ENCODE measurements at places on chromosomes 4 and X. TPM values are rescaled to one million over a fixed set of nuclear protein-coding genes. Genes with fewer than 3 reads are reported as not detected.

The RNF150 gene
- total RNA-seq: 56.5 TPM

The PASD1 gene
- not detected for total RNA-seq

The RHOH gene
- total RNA-seq: not detected

The SUV39H1 gene
- 4.5 TPM for total RNA-seq

The ATG4A gene
- 14.2 TPM for total RNA-seq

The TBC1D1 gene
- total RNA-seq: 46.9 TPM

The FNIP2 gene
- 17.3 TPM for total RNA-seq

The CENPVL1 gene
- total RNA-seq: not detected

The PTCHD1 gene
- 0.05 TPM for total RNA-seq

The PRRG3 gene
- total RNA-seq: not detected

The LNX1 gene
- 0.44 TPM for total RNA-seq

The CPXCR1 gene
- not detected for total RNA-seq

The IQSEC2 gene
- total RNA-seq: 8.8 TPM

The MAGEB10 gene
- not detected for total RNA-seq

The ADGRG4 gene
- 0.16 TPM for total RNA-seq

The ARL9 gene
- 1.4 TPM for total RNA-seq

The MAGEA4 gene
- total RNA-seq: not detected

The PGAM4 gene
- not detected for total RNA-seq

The FGF2 gene
- total RNA-seq: 29.2 TPM

The SSX4B gene
- total RNA-seq: not detected

The DAPP1 gene
- not detected for total RNA-seq

The S100P gene
- total RNA-seq: not detected

The UGT2B15 gene
- total RNA-seq: not detected

The GLRA2 gene
- not detected for total RNA-seq

The FRAS1 gene
- 0.89 TPM for total RNA-seq

The GLRA3 gene
- not detected for total RNA-seq

The TSPAN6 gene
- 50.8 TPM for total RNA-seq

The CXorf65 gene
- total RNA-seq: not detected

The PPEF1 gene
- total RNA-seq: 0.18 TPM

The NEUROG2 gene
- not detected for total RNA-seq

The TMEM271 gene
- total RNA-seq: not detected

The NAAA gene
- 15.0 TPM for total RNA-seq

The NEXMIF gene
- total RNA-seq: not detected

The PNMA3 gene
- not detected for total RNA-seq

The MAGEA8 gene
- not detected for total RNA-seq

The PLK4 gene
- total RNA-seq: 5.7 TPM

The MAGIX gene
- total RNA-seq: 1.2 TPM

The MYOZ2 gene
- not detected for total RNA-seq

The SAGE1 gene
- not detected for total RNA-seq

The EMD gene
- total RNA-seq: 68.9 TPM

The STOX2 gene
- 0.19 TPM for total RNA-seq

The ITIH6 gene
- total RNA-seq: not detected

The RAB33A gene
- 3.6 TPM for total RNA-seq

The FHDC1 gene
- total RNA-seq: 22.3 TPM

The SLITRK4 gene
- 0.11 TPM for total RNA-seq

The USP17L19 gene
- total RNA-seq: not detected

The UGT2B28 gene
- total RNA-seq: not detected

The TMSB15A gene
- 6.6 TPM for total RNA-seq

The MTTP gene
- total RNA-seq: not detected

The FGFBP2 gene
- not detected for total RNA-seq

The FOXO4 gene
- 23.3 TPM for total RNA-seq

The APOO gene
- total RNA-seq: 47.4 TPM

The SLC2A9 gene
- 0.43 TPM for total RNA-seq

The KCNE5 gene
- 0.70 TPM for total RNA-seq

The NRK gene
- 5.5 TPM for total RNA-seq

Measured in osteocyte (in vitro differentiated cells).